Left ventricle myocardium inferior (tissue), 1 donor: ENCODE measurements at places on chromosomes 7 and 10.

GRCh38 chr7:20785157-20786048 lies 1.3 kb downstream of the SP8 start:
- no peak for DNase-seq

DNA sequence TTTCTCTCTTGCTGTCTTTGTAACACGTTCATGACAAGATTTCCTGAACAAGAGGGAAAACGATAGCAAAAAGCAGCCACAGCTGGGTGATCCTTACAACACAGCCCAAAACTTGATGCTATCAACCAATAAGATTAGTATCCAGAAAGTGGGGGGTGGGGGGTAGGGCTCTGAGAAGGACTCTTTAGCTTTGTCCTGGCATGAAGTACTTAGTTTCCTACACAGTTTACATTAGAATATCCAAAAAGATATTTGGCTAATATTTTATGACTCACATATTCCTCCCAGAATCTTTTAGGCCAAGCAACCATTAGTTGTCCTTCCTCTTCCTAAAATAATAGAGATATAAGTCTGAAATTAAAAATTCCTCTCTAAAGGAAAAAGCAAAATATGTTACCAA lies 22.9 kb upstream of the LRRC17 start:
- DNase-seq, result no peak

- no peak for DNase-seq
Observed at GRCh38 chr10:80177781-80178636, 27.3 kb downstream of the ANXA11 start.

DNA sequence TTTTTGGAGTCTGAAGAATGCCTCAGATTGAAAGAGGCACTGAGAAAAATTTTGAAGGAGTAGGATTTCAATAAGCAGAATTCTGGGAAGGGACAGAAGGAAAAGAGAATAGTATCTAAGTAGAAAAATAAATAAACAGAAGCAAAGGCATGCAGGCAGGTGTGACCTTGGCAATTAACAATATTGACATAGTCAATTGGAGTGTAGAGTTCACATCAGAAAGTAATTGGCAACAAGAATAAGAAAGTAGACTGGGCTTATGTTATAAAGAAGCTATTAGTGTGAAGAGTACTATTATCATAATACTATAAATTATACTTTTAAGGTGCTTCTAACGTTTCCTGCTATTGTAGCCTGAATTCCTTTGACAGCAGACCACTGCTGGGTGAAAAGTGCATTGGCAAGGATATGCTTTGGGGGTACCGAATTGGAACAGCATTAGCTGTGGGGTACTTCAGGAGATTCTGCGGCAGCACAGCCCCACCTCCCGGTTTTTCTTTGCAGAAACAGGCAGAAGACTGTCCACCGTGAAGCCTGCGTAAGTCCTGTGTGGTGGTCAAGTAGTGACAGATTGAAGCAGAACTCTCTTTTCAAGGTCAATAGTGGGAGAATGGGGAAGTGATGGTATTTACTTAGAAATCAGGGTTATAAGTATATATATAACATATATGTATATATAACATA lies 357.0 kb downstream of the THSD7A start:
- no peak for DNase-seq

DNA sequence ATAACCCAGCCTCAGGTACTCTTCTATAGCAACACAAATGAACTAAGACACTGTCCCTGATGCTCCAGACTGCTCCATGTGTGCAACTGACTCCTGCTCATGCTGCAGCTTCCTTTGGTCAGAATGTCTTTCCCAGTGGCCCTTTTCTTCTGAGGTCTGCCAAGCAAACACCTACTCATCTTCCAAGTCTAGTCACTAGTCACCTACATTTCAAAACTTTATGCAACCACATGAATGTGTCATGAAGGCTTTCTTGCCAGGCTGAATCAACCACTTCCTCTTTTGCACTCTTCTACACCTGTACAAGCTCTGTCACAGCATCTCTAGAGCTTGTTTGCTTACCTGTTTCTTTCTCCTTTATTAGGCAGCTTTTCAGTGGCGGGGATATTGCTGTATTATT lies 75.8 kb downstream of the LSMEM1 start:
- DNase-seq, result no peak

DNA sequence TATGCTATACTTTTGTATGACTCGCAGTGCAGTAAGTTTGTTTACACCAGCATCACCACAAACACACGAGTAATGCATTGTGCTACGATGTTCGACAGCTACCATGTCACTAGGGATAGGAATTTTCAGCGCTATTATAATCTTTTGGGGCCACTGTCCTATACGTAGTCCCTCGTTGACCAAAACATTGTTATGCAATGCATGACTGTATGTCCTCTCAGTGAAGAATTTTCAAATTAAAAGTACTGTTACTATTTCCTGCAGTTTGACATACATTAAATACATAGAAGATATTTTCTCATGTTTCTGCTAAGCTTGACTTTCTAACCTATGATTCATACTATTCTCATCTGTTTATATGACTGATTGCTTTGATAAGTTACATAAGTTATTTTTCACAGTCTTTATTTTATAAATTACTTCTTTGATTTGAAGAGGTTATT lies 203.6 kb downstream of the VTI1A start:
- DNase-seq, result no peak

- DNase-seq, result no peak
Observed at GRCh38 chr7:122056977-122057376, 87.1 kb downstream of the AASS start.
